ENCODE measurements at places on chromosomes 3 and 15.

DNA sequence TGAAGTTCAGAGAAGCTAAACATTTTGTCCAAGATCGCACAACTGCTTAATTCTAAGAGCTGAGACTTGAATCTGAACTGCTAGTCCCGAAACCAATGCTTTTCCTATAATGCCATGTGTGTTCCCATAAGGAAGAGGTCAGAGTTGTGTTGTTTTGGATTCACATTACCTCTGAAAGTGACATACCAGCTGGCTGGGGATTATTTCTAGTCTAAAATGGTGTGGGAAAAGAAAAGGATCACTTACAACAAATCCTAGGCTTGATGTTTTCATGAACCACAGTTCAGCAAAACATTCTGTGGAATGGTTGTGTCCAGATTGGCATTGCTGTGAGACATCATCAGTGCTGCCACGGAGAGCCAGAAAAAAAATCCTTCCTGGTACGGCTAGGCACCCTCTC lies 35.0 kb upstream of the LRRC3B start:
- no peak for DNase-seq

DNA sequence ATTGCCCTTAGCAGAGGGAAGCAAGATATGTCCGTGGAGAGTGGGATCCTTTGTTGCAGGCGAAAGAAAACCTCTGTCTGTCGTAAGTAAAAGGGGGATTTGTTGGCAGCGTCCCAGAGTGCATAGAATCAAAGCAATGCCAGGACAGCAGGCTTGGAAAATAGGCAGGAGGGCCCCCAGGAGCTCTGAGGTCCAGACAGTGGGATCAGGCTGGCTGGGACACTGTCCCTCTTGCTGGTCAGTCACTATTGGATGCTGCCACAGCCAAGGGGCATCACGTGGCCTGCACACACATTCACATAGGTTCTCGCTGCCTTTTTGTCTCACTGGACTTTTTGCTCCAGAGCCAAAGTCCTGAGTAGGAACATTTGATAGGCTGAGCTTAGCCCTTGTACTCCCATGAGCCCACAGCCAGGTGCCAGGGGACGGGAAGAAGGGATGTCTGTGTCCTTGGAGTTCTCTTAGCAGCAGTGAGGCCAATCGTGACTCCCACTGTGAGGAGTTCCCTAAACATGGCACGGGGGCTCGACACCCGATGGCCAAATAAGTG lies 10.7 kb downstream of the MUC20 start:
- DNase-seq: no peak

DNA sequence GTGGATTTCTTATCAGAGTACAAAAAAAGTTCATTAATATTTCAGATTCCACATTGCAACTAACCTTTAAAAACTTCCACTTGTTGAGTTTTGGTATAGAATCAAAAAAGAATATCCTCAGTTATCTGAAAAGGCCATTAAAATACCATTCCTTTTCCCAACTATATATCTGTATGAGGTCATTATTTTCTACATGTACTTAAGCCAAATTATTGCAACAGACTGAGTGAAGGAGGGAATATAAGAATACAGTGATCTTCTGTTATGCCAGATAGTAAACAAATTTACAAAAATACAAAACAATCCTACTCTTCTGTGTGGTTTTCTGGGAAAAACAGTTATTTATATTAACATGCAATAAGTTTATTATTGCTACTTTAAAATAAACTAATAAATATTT lies 5.7 kb upstream of the GANC start:
- no peak for DNase-seq

DNA sequence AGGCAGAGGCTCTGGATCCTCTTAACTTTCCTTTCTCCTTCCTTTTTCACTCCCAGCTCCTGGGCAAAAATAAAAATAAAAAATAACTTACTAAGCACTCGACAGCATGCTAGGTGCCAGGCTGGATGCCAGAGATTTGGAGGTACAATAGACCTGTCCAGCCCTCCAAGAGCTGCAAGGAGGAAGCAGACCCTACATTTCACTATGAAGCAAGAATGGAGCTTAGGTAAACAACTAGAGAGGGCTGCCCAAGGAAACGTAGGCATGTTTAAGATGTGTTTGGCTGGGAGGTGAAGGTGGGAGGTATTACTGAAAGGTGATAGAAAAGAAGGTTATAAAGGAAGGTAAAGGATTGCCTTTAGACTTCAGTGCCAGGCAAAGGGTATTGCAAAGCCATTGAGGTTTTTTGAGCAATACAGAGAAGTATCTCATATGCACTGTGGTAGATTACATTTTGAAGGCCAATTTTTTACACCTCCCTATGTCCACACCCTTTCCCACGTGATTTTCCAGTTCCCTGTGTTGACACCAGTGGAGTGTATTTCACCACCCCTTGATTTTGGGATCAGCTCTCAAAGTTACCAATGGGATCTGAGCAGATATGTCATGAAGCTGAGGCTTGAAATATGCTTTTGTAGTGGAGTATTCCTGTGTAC lies 69.1 kb downstream of the DCLK3 start:
- no peak for DNase-seq

All from activated naive CD4-positive, alpha-beta T cell (primary cell).